ENCODE measurements at places on chromosomes 7 and 10.

DNA sequence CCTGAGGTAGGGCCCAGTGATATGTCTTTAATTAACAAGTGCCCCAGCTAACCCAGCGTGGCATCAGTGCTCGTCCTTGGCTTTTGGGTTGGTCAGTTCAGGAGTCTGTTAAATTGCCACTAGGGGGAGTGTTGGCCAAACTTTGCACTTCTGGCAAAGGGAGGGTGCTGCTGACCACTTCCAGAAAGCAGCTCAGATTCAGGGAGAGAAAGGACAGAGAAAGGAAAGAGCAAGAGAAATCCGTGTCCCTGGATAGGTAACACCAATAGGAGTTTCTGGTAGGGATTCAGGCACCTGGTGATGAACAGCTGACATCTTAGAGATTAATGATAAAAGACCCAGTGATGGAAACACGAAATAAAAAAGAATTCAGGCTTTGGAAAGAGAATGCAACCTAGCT, 243.1 kb upstream of the AOAH start:
- DNase-seq: peak; percentile 63

- no peak for DNase-seq
Measured at GRCh38 chr7:54823776-54824175, 64.8 kb upstream of the SEC61G start.

DNA sequence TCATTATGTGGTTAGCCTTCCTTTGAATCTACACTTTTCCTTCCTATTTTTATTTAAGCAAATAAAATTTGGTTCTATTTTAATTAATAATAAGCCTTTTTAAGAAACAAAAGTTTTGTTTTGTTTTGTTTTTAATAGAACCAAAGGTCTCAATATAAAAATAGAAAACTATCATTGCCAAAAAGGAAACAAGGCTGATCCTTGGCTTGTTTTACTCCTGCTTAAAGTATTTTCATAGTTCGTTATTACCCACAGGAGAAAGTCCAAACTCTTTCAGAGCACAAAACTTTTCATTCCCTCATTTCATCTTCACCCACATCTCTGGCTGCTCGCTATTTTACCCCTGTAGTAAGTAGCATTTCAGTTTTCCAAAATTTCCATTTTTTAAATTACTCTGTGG, 374.8 kb downstream of the SEMA3D start:
- DNase-seq: no peak

GRCh38 chr7:79471283-79471682, 17.8 kb upstream of the MAGI2 start:
- no peak for DNase-seq

DNA sequence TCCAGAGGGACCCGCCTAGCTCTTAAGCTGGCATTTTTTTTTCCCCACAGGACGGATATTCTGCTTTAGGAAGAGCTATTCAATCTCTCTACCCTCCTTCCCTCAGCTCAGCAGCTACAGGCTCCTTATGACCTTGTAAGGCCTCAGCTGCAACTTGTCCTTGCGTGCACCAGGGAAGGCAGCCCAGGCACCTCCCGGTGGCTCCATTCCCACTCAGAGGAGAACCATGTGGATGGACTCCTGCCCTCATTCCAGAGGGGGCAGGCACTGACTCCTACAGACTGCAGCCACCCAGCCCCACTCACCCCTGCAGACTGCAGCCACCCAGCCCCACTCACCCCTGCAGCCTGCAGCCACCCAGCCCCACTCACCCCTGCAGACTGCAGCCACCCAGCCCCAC, 73.7 kb downstream of the ITIH5 start:
- peak; percentile 42 for DNase-seq

DNA sequence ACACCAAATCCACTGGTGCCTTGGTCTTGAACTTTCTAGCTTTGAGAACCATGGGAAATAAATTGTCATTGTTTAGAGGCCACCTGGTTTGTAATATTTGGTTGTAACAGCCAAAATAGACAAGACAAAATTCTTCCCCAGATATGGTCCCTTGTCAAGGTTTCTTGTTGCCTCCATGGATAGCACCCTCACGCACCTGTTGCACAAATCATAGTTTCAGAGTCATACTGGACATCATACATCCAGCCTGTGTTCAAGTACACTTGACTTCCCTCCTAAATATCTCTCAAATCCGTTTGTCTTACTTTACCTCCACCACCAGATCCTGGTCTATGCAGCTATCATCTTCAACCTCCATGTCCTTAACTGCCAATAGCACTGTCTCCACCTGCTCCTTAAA, 256.7 kb upstream of the IGFBP3 start:
- DNase-seq: no peak

DNA sequence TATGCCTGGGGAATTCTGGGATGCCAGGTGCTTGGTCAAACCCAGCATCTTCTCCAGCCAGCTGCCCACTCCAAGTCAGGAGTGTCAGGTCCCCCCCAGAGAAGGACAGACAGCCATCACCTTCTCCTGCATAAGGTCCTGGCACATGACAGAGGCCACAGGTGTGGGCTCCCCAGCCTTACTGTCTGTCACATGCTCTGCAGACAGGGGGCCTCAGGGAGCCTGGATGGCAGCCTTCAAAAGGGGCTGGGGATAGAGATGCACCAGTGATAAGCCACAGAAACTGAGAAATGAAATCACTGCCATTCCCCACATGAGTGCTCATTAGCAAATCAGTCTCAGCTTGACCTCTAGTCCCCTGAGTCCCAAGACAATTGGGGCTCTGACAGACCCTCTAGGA, 72.9 kb downstream of the PLXNA4 start:
- DNase-seq: no peak

DNA sequence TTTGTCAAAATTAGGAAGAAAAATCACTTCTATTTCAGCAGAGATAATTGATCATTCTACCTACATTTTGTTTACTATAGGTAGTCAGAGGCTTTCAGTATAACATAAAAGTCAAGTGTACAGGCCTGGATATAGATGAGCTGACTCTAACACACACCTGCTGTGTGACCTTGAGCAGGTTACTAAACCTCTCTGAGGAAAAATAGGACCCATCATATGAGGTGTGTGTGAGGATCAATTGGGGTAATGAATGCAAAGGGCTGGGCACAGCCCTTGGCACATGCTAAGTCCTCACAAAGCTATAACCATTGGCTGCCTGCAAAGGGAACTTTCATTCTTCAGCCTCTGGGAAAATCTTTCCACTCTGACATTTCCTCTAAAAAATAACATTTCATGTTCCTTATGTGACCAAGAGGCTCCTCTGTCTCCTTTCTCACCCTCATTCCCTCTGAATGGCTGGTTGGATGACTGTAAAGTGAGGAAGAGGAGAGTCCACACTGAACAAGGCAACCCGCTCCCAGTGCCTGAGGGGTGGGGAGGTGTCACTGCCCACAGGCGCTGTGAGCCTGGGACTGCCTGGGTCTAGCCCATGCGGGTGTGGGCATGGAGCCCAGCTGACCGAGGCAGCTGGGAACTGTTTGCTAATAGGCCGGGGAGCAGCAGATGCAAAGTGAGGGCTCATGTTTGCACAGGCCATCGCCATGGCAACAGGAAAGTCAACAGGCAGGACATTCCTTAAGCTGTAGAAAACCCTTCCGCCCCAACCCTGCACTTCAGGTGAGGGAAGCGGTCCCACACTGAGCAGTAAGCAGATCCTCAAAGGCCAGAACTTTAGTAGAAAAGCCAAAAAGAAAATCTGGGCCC, 36.8 kb downstream of the MYOF start:
- DNase-seq: peak; percentile 93

DNA sequence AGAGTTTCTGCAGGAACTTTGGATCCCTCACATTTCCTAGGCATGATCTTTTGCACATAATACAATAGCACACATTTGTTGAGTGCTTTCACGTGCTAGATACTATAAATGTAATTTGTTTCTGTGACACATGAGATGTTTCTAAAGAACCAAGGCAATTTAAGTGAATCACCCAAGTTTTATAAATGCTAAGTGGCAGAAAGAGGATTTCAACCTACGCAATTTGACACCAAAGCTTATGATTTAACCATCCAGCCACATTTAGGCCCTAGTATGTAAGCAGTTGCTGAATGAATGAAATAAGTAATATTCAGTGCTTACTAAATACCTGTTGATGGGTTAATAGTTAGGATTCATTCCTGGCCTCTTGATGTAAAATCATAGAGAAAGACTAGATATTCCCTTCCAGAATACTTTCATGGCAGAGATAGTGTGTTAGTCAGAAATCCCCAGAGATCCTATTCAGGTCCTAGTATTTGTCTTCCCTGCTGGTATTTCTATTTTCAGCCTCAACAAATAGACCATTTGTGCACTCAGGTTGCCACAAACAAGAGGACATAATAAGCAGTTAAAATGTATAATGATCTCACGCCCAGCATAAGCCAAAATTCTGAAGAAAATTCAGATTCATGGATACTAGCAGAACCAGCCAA, 572.6 kb downstream of the IPMK start:
- DNase-seq: no peak

DNA sequence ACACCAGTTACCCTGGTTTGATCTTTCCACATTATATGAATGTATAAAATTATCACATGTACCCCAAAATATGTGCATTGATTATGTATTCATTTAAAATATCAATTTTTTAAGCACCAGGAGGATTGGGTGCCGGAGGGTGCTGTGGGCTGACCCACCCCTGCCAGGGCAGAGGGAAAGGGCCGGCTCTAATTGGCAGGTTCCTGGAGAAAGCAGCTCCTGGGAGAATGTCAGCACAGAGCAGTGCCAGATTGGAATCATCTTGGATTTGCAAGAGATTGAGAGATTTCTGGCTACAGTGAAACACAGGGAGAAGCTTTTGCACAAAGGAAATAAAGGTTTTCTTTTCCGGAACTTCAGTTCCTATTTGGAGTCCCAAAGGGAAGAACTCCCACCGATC, 264.4 kb upstream of the TCERG1L start:
- no peak for DNase-seq

DNA sequence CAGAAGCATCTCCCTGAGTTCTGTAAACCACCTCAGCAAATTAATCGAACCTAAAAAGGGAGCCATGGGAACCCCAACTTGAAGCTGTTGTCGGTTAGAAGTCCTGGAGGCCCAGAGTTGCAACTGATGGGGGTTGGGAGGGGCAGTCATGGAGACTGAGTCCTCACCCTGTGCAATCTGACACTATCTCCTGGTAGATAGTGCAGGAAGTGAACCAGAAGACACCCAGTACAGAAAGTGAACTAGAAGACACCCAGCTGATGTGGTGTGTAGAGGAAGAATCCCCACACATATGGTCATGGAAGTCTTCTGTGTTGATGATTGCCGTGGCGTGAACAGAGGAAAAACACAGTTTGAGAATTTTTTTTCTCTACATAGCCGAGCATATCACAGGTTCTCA, 58.8 kb upstream of the SRRM3 start:
- no peak for DNase-seq

GRCh38 chr10:116866987-116867595, 17.8 kb downstream of the ENO4 start:
- DNase-seq: no peak

DNA sequence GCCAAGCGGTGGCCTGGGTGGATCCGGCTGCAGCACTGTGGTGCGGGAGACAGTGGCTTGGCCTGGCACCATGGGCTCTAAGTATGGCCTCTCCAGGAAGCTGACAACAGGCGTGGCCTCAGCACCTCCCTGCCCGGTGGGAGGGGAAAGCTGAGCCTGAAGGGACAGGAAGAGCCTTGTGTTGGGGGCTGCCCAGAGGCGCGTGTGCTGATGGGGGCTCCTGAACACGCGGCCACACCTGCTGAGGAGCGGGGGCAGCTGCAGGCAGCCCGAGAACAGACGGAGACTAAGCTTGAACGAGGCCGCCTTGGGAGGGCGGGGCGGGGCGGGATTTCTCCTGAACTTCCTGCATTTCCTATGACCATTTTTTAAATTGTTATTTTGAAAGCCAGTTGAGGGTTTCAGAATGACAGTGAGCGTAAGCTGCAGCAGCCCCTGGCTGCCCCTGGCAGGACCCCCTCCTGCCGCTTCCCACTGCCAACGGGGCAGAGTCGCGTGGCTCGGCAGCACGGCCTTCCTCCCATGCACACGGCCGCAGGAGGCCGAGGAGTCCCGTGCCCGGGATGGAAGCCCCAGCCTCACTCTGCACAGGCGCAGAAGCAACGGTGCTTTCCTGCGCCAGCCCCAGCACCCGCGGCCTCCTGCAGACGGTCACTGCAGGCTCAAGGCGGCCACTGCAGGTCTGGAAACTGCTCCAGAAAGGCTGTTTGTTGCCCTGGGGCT, 43.2 kb downstream of the DPYSL4 start:
- DNase-seq: no peak

- no peak for DNase-seq
Measured at GRCh38 chr7:15556339-15557105, 5.3 kb downstream of the AGMO start.

- no peak for DNase-seq
Measured at GRCh38 chr7:17362439-17363105, 64.1 kb downstream of the AHR start.

GRCh38 chr7:20748853-20749252, 37.8 kb downstream of the SP8 start:
- DNase-seq: no peak

DNA sequence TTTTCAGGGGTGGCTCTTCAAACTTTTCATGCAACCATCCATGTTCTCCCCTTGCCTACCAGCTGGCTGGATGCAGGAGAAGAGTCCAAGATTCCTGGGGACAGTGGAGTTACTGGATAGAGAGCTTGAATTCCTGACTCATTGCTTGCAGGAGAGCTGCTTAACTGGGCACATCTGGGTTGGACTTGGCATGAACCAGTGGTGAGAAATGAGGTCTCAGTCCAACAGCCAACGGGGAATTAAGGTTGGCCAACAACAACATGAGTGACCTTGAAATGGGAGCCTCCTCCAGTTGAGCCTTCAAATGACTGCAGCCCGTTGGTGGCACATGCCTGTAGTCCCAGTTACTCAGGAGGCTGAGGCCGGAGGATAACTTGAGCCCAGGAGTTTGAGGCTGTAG, 58.1 kb upstream of the OPN4 start:
- no peak for DNase-seq

GRCh38 chr7:114548081-114548980, 133.7 kb downstream of the FOXP2 start:
- no peak for DNase-seq

GRCh38 chr7:103134836-103135554, 13.9 kb downstream of the NAPEPLD start:
- no peak for DNase-seq

GRCh38 chr10:36880898-36881297, 244.5 kb upstream of the ANKRD30A start:
- no peak for DNase-seq
